Neural crest cell (in vitro differentiated cells): ENCODE measurements at places on chromosomes 3 and 15.
A peak's percentile ranks its signal among the peaks of the same experiment; 100 is the strongest.

GRCh38 chr3:22777834-22778233 lies 425.3 kb upstream of the UBE2E2 start:
- DNase-seq: no peak
- no peaks in the 10 kb centered on the region for H3K27me3 ChIP-seq
- no peak overlapping the region for H3K27ac ChIP-seq
- H3K4me3 ChIP-seq: no peak overlapping the region
- no peaks in the 10 kb centered on the region for H3K36me3 ChIP-seq
- no peaks in the 10 kb centered on the region for H3K4me1 ChIP-seq

GRCh38 chr3:196096382-196096953 lies 14.6 kb upstream of the TFRC start:
- H3K27ac ChIP-seq: no peak overlapping the region
- peaks cover 5% of the 10 kb centered on the region for H3K27me3 ChIP-seq
- no peak overlapping the region for H3K4me3 ChIP-seq
- no peaks in the 10 kb centered on the region for H3K36me3 ChIP-seq

DNA sequence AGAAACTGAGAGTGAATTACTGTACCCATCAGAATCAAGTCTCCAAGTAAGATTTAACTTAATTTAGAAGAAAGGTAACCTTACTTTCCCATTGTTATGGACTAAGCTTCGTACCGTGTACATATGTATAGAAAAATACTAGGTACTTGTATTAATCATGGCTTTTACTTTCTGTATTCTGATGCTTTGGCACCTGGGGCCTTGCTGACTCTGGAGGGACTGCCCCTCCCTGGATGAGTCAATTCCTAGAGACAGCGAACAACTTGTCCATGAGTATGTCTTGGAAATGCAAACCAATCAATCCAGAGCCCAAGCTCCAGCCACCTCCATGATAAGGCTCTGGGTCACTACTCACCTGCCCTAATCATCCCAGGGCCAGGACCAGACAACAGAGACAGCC lies 50.0 kb upstream of the DGKG start:
- DNase-seq: no peak
- no peaks in the 10 kb centered on the region for H3K36me3 ChIP-seq
- no peak overlapping the region for H3K4me3 ChIP-seq
- H3K27ac ChIP-seq: no peak overlapping the region

GRCh38 chr3:107938143-107938542 lies 152.7 kb downstream of the CD47 start:
- no peak for DNase-seq
- no peak overlapping the region for H3K27ac ChIP-seq
- peaks cover 8% of the 10 kb centered on the region for H3K4me1 ChIP-seq
- H3K4me3 ChIP-seq: no peak overlapping the region
- H3K27me3 ChIP-seq: no peaks in the 10 kb centered on the region

- peaks cover 6% of the 10 kb centered on the region for H3K4me1 ChIP-seq
- H3K27me3 ChIP-seq: no peaks in the 10 kb centered on the region
- H3K36me3 ChIP-seq: no peaks in the 10 kb centered on the region
Measured at GRCh38 chr3:31124373-31124772, 229.9 kb upstream of the GADL1 start.

- H3K4me1 ChIP-seq: no peaks in the 10 kb centered on the region
- H3K36me3 ChIP-seq: no peaks in the 10 kb centered on the region
- no peak overlapping the region for H3K4me3 ChIP-seq
- no peaks in the 10 kb centered on the region for H3K27me3 ChIP-seq
Measured at GRCh38 chr3:79902151-79902550, 134.4 kb upstream of the ROBO1 start.

DNA sequence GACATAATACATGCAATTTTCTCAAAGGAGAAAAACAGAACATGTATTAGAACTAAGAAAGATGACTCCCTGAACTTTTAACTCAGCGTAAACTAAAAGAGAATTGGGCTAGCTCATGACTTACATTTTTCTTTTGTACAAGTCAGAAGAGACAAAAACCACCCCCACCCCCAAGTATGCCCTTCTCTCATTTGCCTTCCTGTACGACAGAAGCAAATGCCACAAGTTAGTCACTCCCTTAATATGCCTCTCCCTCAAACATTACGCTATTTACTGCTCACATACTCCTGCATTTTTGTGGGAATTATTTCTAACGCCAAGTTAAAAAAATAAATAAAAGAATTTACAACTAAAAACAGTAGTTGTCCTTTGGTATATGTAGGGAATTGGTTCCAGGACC lies 22.0 kb downstream of the CPEB1 start:
- H3K27me3 ChIP-seq: peaks cover 17% of the 10 kb centered on the region
- H3K27ac ChIP-seq: no peak overlapping the region
- no peaks in the 10 kb centered on the region for H3K4me1 ChIP-seq
- no peaks in the 10 kb centered on the region for H3K36me3 ChIP-seq

GRCh38 chr15:55736756-55737155 lies 6.2 kb downstream of the PRTG start:
- peak overlapping the region; percentile 91 for H3K4me3 ChIP-seq
- peak overlapping the region; percentile 8 for H3K27ac ChIP-seq

- H3K27me3 ChIP-seq: no peaks in the 10 kb centered on the region
- H3K27ac ChIP-seq: no peak overlapping the region
- H3K4me1 ChIP-seq: no peaks in the 10 kb centered on the region
- H3K4me3 ChIP-seq: no peak overlapping the region
- H3K36me3 ChIP-seq: peaks cover 2% of the 10 kb centered on the region
- DNase-seq: no peak
Measured at GRCh38 chr3:89419647-89420241, 312.3 kb downstream of the EPHA3 start.

DNA sequence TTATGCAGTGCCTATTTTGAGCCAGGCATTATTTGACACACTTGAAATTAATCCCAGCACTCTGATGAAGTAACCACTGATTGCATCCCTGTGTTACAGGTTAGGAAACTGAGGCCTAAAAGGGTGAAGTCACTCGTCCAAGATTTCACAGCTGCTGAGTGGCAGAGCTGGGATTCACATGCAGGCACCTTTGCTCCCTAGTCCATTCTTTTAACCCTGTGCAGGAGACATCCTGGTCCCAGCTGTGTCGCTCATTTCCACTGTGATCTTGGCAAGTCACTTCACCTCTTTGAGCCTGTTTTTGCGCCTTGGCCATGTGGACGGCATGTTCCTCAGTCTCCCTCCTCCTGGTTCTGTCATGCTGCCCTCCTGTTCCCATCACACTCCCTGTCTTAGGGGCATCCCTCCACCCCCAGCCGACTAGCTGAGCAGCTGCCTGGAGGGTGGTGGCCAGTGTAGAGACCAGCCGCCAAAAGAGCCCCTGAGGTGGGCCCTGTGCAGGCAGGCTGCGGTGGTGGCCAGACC lies 70.6 kb downstream of the SMAD6 start:
- DNase-seq: no peak
- no peaks in the 10 kb centered on the region for H3K27me3 ChIP-seq
- no peak overlapping the region for H3K4me3 ChIP-seq
- peaks cover 53% of the 10 kb centered on the region for H3K4me1 ChIP-seq

- H3K4me3 ChIP-seq: no peak overlapping the region
- DNase-seq: no peak
- no peaks in the 10 kb centered on the region for H3K36me3 ChIP-seq
- no peaks in the 10 kb centered on the region for H3K27me3 ChIP-seq
- no peaks in the 10 kb centered on the region for H3K4me1 ChIP-seq
Measured at GRCh38 chr3:80213086-80213485, 445.3 kb upstream of the ROBO1 start.
